ENCODE measurements at places on chromosomes 13 and 19. TPM values are rescaled to one million over a fixed set of nuclear protein-coding genes. Genes with fewer than 3 reads are reported as not detected.

Gene MEF2B
- polyA plus RNA-seq, result 1.8 TPM

Gene ZNF628
- polyA plus RNA-seq, result 2.4 TPM

Gene KLK11
- 0.15 TPM for polyA plus RNA-seq

Gene CLDND2
- polyA plus RNA-seq, result 1.0 TPM

Gene FLT1
- polyA plus RNA-seq, result 33.8 TPM

Gene RASGRP4
- 0.67 TPM for polyA plus RNA-seq

Gene ADPRHL1
- 5.2 TPM for polyA plus RNA-seq

Gene FUT6
- 13.4 TPM for polyA plus RNA-seq

Gene IZUMO4
- 6.2 TPM for polyA plus RNA-seq

Gene PAF1
- 69.4 TPM for polyA plus RNA-seq

Gene KLK13
- polyA plus RNA-seq, result 0.76 TPM

Gene ZC3H13
- 82.2 TPM for polyA plus RNA-seq

Gene ZNF253
- polyA plus RNA-seq, result 37.6 TPM

Gene ZNF324B
- 5.4 TPM for polyA plus RNA-seq

Data from left kidney (tissue), 8 donors.